Upper lobe of right lung (tissue), 1 donor: ENCODE measurements at places on chromosomes 11 and 22. TPM values are rescaled to one million over a fixed set of nuclear protein-coding genes. Genes with fewer than 3 reads are reported as not detected.

The MRGPRE gene
- total RNA-seq = not detected

DNA sequence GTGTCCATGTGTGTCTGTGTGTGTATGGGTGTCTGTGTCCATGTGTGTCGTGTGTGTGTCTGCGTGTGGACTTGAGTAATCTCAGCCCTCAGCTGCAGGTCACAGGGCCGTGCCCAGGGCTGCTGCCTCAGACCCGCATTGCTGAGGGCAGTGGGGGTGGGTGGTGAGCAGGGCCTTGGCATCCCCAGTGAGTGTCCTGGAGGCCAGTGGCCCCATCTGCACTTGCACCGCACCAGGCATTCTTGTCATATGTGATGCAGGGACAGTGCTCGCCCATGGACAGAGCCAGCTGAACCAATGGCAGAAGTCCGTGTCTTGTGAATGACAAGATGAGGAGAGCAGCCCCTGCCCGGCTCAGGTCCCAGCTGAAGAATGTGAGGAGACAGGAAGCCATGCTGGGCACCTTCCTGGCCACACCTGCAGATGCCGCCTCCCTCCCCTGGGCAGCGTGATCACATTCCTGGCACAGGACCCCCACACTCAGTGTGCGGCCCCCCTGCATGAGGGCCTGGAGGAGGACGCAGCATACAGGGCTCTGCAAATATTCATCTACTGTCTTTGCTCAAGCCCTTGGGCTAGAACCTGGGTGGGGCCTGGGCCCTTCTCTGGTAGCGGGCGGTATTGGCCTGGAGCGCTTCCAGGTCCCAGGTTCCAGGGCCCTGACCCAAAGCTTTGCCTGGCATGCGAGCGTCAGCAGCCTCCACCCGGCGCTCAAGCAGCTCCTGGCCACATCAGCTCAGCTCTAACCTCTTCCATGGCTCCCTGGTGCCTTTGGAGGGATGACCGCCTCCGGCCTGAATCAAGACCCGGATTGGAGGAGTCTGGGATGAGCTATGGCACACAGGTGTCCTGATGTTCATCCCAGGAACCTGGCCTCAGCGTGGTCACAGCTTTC is 3.9 kb downstream of the ALDH3B2 start:
- DNase-seq = peak; percentile 53

DNA sequence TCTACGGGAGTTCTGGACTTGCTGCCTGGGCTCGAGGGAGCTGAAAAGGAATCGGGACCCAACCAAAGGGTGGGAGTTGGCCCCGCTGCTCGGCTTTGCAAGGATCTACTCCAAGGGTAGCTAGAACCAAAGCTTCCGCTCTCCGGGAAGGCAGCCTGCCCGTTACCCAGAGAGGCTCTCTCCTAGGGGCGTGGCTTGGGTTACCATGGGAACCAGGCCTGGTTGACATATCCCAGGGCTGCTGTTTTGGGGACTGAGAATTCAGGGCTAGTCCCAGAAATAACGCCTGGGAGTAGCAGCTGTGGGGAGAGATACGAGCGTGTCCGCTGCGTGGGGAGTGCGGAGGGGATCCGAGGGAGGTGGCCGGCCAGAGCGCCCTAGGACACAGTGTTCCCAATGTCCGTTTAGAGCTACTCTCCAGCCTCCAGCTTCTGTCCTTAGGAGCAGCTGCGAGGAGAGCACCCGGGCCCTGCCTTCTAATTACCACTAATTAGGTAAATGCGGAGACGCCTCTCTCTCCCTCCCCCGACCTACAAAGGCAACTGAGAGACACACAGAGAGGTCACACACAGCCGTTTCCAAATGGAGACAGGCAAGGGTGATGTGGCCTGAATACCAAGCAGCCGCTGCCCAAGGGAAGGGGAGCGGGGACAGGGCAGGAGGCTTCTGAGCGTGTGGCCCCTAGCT is 141.6 kb upstream of the CADM1 start:
- no peak for DNase-seq

DNA sequence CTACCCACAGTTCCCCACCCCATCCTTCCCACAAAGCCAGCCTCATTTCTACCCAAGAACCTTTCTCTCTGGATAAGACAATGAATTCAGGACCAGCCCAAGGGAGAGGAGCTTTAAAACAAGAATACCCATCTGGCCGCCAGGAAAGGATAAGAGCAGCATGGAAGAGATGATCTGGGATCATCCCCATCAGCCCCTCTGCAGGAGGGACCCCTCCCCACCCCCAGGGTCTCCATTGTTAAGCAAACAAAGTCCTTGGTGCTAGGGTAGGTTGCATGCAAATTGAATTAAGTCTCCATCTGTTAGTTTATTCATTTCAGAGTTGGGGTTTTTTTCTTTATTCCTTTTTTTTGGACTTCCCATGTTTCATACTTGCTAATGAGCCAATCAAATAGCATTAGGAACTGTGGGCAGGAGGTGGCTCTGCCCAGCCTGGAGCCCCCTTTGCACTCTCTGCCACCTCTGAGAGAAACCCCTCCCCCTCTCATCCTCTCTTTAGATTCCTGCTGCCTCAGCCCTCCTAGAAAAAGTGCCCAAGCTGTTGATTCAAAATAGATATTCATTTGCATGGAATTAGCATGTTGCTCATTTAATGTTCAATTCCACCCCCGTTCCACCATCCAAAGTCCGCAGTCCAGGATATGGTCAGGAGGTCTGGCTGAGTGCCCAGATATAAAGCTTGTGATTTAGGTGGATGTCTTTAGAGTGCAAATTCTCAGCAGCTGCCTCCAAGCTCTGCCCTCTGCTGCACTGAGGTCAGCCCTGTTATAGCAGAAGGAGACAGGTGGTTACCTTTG is 138.5 kb upstream of the NCAM1 start:
- DNase-seq = no peak

The PGM2L1 gene
- total RNA-seq = 5.1 TPM

GRCh38 chr22:17366329-17366728 is 2.9 kb upstream of the CECR2 start:
- no peak for DNase-seq

DNA sequence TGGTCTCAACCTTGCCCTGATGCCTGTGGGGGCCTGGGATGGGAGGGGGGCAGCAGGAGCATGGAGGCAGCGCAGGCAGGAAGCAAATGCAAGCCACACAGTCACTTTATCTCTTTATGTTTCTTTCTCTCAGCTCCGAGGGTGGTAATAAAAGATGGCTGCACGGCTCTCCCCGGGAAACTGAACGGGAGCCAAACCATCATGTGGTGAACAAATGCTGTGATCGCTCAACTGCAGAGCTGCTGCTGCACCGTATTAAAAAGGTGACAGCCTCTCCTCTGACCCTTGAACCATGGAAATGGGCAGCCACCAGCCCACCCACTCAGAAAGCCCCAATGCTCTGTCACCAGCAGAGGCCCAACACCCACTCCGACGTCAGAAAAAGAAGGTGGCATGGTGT is 110.0 kb downstream of the TIMP3 start:
- DNase-seq = no peak

The MPZL2 gene
- 119 TPM for total RNA-seq

The GP1BB gene
- 1.3 TPM for total RNA-seq

- DNase-seq = no peak
Measured at GRCh38 chr11:9710223-9710622, 46.3 kb downstream of the SWAP70 start.
